ENCODE measurements at places on chromosomes 6 and 20.

DNA sequence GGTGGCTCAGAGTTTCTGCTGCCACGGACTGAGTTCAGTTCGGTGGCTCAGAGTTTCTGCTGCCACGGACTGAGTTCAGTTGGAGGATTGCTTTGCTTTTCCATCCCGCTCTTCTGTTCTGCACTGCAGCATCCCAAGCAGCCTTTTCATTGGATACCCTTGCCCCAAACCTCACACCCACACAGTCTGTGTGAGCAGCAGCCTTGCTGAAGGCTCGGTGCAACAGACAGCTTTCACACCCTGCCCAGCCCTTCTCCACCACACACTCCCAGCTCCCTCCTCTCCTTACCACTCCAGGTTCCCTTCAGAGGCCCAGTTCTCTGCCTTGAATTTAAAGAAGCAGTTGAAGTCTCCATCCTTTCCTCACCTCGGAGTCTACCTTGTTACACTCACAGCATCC lies 52.5 kb upstream of the CHD6 start:
- DNase-seq, result no peak
- H3K36me3 ChIP-seq, result no peaks in the 10 kb centered on the region
- H3K27me3 ChIP-seq, result no peaks in the 10 kb centered on the region
- H3K4me3 ChIP-seq, result no peak overlapping the region

GRCh38 chr6:148650941-148651505 lies 95.8 kb upstream of the UST start:
- H3K4me3 ChIP-seq, result no peak overlapping the region
- H3K36me3 ChIP-seq, result no peaks in the 10 kb centered on the region
- H3K4me1 ChIP-seq, result no peaks in the 10 kb centered on the region
- no peak for DNase-seq
- H3K27ac ChIP-seq, result no peak overlapping the region

DNA sequence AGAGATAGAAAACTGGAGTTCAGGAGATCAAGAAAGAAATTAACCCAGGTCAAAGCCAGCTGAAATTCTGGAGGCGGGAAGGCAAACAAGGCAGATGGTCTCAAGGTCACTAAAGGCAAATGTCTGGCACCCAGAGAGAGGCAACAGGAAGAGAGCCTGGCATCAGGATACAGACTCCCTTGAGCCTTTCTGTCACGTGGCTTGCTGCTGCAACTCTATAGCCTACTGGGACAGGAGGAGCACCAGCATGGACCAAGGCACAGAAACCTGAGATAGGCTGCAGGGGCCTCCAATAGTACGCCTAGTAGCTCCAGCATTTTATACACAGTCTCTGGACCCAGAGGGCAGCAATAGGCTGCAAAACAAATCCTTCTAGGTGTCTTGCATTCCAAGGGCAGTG lies 75.1 kb downstream of the SEL1L2 start:
- H3K4me3 ChIP-seq, result no peak overlapping the region
- H3K4me1 ChIP-seq, result no peaks in the 10 kb centered on the region
- H3K36me3 ChIP-seq, result no peaks in the 10 kb centered on the region
- no peak for DNase-seq
- no peaks in the 10 kb centered on the region for H3K27me3 ChIP-seq

- no peaks in the 10 kb centered on the region for H3K4me1 ChIP-seq
- no peak for DNase-seq
- no peaks in the 10 kb centered on the region for H3K36me3 ChIP-seq
- H3K4me3 ChIP-seq, result no peak overlapping the region
- no peak overlapping the region for H3K27ac ChIP-seq
These were observed 69.0 kb upstream of the CITED2 start for GRCh38 chr6:139443231-139444112.

- no peak for DNase-seq
- no peaks in the 10 kb centered on the region for H3K27me3 ChIP-seq
- H3K4me3 ChIP-seq, result no peak overlapping the region
- no peak overlapping the region for H3K27ac ChIP-seq
These were observed 28.6 kb downstream of the AKAP7 start for GRCh38 chr6:131163886-131164285.

DNA sequence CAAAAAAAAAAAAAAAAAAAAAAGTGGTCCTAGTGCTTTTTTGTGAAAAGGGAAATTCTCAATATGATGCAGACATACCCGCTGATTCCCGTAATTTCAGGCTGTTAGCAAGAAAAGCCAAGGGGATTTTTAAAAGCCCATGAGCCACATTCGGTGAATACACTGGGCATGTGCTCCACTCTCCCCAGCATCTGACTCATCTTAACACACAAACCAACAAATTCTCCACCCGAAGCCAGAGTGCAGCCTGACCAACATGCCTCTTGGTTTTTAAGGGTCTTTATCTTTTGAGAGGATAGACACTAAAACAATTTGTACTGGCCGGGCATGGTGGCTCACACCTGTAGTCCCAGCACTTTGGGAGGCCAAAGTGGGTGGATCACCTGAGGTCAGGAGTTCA lies 45.5 kb upstream of the CD83 start:
- DNase-seq, result no peak
- no peaks in the 10 kb centered on the region for H3K36me3 ChIP-seq
- no peak overlapping the region for H3K4me3 ChIP-seq
- no peak overlapping the region for H3K27ac ChIP-seq

Measured in iPS DF 6.9 (cell line).